GM13977 (cell line): ENCODE measurements at places on chromosomes 4 and X.

DNA sequence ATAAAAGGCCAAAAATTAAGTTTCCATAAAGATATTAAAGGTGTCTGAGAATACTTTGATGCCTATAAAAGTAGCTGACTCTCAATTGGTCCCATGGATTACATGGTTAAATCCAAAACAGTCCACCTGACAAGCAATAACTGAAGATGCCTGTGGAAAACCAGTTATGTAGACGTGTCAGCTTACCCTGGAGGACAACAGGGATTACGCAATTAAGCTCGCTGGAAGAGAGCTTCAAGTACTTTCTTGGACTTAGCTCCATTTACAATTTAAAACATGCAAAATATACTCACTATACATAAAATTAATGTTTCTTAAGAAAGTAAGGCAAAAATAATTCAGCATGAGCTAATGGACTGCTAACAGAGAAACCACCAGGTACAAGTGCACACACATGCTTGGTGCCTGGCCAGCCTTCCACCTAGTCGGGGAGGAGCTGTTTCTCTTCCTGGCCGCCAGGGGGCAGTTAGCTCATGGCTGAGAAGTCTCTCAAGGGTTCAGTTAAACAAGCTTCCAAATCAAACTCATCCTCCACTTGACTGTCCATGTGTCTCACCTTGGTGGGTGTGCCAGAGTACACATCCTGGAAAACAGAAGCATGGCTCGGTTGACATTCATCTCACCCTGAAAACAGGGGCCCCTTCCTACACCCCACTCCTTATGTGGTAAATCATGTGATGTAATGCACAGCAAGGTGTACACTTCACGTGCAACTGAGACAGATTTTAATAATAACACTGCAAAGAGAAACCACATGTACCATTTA, 9.2 kb upstream of the FAM53A start:
- DNase-seq, result peak; percentile 79

- DNase-seq, result no peak
Measured at GRCh38 chr4:138565576-138565975, 323.4 kb upstream of the SLC7A11 start.

GRCh38 chrX:130994671-130995070, 63.5 kb upstream of the ARHGAP36 start:
- DNase-seq, result peak; percentile 4

DNA sequence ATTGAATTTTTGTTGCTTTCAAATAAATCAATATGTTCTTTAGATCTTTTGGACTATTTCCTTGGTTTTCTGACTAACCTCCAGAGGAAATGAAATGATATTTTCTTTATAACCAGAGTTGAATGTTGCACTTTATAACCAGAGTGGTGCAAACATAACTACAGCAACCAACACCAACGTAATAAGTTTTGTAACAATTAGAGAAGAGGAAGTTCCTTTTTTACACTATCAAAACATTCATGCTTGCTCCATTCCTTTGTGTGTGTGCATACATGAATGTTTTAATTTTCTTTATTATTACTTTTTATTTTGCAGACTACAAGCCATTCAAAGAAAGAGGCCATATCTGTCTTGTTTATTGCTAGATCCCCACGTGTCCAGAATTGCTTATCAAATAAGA, 193.0 kb upstream of the PPP3CA start:
- no peak for DNase-seq

DNA sequence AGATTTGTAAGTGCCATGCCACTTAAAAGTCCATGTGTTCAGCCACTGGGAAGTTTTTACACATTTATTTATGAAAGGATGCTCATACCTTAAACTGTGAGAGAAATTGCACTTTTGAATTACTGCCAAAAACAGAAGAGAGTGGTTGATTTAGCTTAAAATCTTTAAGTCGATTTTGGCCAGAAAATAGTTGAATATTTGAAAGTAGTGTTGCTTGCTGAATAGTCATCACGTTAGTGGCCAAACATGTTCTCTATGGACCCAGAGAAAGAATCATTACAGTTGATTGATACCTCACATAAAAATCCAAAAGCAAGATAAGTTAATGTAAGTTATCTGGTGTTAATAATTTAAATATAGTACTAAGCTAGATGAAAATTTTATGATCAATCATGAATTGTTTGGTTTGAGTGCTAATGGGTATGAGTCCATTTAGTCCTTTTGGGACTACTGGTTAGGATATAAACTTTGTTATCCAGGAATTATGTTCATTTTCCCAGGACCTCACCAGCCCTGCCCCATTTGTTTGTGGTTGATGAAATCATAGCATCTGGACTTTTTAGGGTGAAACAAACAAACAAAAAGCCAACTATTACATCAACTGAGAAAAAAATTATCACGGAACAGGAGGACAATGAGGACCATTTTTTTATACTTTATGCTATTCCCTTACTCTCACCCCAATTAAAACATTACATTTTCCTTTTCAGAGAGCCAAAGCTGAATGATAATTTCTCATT, 6.3 kb downstream of the GIMD1 start:
- DNase-seq, result no peak

DNA sequence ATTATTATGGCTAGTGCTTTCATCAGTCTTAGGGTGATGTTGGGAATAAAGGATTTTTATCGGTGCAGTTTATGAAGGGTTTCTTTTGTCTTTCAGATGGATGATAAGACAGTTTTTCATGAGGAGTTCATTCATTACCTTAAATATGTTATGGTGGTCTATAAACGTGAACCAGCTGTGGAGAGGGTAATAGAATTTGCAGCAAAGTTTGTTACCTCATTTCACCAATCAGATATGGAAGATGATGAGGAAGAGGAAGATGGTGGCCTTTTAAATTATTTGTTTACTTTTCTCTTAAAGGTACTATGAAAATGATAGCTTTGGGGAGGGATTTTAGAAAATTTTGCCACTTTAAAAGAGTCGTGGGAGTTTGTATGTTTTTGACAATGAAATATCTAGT, 1.3 kb downstream of the NCAPG start:
- DNase-seq, result no peak

GRCh38 chr4:189436207-189436606, 504.5 kb upstream of the FRG1 start:
- no peak for DNase-seq

DNA sequence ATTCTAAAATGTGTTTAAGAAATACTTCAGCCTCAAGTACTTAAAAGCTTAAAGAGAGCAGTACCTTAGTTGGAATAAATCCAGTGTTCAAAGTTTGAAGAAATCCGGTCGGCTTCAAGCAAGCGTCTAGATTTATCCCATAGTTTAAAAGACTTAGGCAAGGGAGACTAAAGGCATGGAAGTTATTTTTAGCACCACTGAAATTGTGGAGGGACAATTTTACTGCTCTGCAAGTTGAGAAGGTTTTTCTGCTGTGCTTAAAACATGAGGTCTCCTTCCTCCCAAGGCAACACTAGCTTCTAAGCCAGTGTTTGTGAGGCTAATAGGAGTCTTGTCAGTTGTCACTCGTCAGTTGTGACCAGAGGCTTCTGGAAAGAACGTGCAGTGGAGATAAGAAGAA, 183.5 kb downstream of the MSL3 start:
- no peak for DNase-seq

- DNase-seq, result no peak
Measured at GRCh38 chr4:180407275-180407885, 1835.8 kb upstream of the TENM3 start.

GRCh38 chrX:28099166-28099565, 117.9 kb upstream of the DCAF8L1 start:
- no peak for DNase-seq

- no peak for DNase-seq
Measured at GRCh38 chrX:413322-414201, 26.9 kb upstream of the PPP2R3B start.

GRCh38 chrX:136736690-136737089, 44.0 kb downstream of the ARHGEF6 start:
- DNase-seq, result no peak

- DNase-seq, result no peak
Measured at GRCh38 chr4:82620126-82620735, 58.4 kb upstream of the TMEM150C start.

DNA sequence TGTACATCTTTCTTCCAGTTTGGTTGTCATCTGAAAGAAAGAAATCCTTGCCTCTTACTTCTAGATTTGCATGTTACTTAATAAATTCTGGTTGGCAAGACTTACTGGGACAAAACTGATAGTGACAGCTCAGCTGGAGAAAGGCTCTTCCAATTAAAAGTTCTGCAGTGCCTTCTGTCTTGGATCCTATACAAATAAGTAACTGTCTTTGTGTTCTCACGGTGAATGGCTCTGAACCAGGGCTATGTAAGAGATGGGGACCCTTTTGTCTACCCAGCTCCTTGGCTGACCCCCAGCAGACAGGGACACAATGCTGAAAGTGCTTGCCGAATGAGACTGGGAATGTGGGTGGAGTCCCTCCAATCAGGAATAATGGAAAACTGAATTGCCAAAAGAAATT, 89.5 kb downstream of the AASDH start:
- no peak for DNase-seq

DNA sequence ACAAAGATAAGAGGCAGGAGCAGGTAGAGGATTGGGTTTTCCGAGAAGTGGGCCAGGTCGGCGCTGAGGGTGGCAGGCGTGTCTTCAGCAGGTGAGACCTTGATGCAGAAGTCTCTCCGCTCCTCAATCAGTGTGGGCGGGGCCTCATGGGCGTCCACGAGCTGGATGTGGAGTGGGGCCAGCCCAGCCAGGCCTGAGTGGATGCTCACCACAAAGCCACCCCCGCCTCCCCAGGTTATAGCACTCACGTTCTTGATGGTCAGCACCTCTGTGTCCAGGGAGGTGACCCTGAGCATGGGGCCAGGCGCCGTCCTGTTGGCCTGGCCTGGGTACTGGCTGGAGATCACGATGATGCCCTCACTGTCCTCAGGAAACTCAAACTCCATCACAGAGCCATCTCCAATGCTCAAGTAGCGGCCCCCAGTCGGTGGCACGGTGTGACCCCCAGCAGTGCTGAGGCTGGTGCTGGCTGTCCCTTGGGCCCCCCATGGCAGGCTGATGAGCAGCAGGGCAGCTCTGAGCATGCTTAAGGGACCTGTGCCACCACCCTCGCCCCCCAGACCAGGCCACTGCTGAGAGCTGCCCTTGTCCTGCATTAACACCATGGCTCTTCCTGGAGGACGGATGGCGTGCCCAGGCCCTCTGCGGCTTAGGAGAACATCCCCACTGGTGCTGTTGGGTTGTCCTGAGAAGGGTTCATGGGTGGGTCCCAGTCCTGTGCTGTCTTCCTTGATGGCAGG, 1.9 kb downstream of the SLC10A3 start:
- no peak for DNase-seq

- no peak for DNase-seq
Measured at GRCh38 chr4:79107014-79107413, 167.8 kb upstream of the PAQR3 start.

DNA sequence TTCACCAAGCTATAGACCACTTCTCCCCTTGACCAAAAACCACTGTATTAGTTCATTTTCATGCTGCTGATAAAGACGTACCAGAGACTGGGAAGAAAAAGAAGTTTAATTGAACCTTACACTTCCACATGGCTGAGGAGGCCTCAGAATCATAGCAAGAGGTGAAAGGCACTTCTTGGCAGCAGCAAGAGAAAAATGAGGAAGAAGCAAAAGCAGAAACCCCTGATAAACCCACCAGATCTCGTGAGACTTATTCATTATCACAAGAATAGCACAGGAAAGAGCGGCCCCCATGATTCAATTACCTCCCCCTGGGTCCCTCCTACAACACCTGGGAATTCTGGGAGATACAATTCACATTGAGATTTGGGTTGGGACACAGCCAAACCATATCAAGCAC, 97.8 kb downstream of the DOCK11 start:
- DNase-seq, result no peak

- no peak for DNase-seq
Measured at GRCh38 chr4:150739591-150739990, 157.6 kb downstream of the MAB21L2 start.

DNA sequence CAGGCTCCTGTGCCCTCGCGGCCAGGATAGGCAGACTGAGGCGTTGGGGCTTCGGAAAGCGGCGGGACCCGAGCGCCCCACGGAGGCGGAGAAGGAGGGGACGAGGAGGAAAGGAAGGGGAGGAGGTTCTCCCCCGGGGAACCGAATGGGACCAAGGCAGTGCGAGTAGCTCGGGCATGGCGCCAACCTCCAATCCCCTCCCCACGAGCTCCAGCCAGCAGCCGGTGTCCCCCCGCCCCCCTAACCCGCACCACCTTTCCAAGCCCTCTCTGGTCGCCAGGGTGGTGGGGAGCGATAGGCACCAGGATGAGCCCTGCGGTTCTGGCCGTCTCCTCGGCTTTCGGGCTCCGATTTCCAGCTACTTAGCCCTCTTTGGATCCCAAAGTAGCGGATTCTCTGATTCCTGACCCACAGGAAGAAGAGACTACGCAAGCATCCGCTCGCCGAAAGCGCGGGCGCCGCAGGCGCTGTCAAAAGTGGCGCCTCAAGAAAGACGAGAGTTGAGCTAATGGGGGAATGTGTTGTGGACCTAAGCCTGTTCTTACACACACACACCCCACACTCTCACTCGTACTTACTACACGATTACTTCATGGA, 15.2 kb upstream of the ZIC3 start:
- no peak for DNase-seq

DNA sequence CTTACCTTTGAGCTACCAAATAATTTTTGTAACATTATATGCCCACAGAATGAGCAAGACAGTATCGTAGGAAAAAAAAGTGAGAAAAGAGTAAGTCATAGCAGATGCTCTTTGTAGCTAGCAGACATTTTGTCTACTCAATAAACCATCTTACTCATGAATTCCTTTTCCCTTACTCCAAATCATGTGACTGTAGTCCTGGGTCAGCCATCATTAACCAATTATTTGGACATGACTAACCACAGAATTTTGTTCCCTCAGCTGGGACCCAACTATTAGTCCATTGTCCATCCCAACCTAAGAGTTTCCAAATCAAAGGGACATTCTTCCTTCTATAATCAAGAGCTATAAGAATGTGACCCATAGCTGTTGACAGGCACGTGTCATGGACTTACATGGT, 11.4 kb downstream of the UBE2D3 start:
- DNase-seq, result no peak

DNA sequence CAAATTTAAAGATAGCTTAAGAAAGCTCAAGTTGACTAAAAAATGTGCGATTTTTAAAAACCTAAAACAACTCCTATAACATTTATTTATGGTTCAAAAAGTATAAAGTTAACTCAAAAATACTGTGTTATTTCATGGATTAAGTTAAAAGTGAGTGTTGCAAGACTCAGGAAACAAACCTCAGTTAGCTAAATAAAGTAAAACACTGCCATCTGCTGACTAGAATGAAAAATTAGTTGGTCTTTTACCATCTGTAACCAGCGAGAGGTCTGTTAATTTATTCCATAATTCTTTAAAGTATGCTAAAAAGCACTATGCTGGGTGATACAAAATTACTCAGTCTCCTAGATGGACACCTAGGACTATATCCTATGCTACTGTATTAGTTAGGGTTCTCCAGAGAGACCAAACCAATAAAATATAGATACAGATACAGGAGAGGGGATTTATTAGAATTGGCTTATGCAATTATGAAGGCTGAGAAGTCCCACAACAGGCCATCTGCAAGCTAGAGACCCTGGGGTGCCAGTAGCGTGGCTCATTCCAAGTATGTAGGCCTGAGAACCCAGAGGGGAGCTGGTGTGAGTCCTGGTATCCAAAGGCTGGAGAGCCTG, 4.9 kb upstream of the WDFY3 start:
- peak; percentile 45 for DNase-seq
